ENCODE measurements at places on chromosomes 1 and 21.

GRCh38 chr1:64483731-64484414 lies 13.9 kb downstream of the CACHD1 start:
- no peak for DNase-seq

- DNase-seq, result no peak
Observed at GRCh38 chr21:44484498-44485253, 29.4 kb downstream of the LRRC3 start.

DNA sequence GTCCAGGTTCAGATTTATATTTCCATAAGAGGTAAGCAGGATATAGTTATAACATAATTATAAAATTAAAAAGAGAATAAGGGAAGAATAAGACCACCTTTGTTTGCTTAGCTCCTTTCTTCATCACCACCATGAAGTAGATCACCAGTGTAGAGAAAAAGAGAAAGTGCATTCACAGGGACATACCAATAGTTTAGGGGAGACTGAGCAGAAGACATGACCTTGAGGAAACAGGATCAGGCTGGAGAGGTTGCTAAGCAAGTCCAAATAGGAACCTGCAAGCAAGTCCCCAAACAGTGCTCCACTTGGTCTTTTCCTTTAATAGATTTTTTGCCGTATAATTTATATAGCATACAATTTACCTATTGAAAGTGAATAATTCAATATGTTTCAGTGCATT lies 63.0 kb downstream of the KCNT2 start:
- no peak for DNase-seq

GRCh38 chr1:43925846-43926245 lies 7.8 kb upstream of the ARTN start:
- no peak for DNase-seq

DNA sequence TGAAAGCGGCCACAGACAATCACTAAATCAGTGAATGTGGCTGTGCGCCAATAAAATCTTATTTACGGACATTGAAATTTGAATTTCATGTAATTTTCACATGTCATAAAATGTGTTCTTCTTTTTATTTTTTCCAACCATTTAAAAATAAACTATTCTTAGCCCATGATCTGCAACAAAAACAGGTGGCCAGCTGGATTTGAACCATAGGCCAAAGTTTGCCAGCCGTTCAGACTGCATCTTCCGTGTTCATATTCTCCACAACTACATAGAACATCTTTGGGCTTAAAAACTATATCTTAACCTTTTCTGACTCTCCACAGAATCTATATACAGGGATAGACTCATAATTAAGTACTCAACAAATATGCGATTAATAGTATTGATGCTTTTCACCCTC lies 81.2 kb upstream of the RALGPS2 start:
- no peak for DNase-seq

GRCh38 chr1:51559064-51559500 lies 40.0 kb upstream of the EPS15 start:
- DNase-seq, result no peak

DNA sequence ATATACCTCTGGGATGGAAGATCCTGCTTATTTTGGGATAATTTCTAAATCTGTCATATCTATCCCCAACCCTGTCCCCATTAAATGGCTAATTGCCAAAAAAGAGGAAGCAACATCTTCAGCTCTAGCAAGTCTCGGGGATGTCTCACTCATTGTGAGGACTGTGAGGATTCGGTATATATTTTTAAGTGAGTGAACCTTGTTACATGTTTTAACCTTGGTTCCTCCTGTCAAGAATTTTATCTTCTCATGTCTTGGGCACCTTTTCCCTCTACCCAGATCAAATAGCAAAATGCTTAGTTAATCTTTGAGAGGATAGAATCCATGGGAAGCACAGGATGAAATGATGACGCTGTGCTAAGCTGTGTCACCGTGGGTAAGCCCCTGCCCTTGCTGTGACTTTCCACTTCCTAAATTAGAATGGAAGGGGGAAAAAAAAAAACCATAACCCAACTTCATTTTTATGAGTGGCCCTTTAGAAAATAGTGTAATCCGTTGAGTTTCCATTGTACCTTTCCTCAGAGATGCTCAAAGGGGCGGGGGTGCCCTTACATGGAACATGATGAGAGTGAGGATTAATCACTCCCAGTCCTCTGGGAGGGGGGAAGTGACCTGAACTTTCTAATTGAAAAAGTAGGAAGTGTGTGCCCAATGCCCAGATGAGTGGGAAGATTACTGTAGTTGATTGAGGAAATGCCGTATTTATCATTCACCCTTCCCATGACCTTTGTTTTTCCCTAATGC lies 7.6 kb downstream of the ATP1A1 start:
- no peak for DNase-seq

- DNase-seq, result no peak
Observed at GRCh38 chr21:33128538-33128937, 58.6 kb downstream of the OLIG1 start.

DNA sequence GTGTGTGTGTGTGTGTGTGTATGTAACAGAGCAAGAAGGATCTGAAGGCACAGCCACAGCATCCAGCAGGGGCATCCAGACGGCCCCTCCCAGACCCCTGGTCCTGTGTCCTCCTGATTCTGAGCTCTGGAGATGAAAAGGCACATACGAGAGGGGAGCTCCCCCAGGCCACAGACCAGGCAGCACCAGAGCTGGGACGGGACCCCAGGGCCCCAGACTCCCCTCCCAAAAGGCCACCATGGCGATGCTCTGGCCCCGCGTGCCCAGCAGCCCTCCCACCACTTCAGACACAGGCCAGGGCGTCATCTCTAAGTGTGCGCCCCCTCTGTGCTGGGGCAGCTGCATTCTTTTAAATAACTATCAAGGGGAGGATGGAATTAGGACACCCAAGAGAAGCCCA lies 245.8 kb downstream of the MATN1 start:
- DNase-seq, result no peak

GRCh38 chr1:235841938-235842545 lies 24.7 kb downstream of the LYST start:
- DNase-seq, result no peak

GRCh38 chr1:151311011-151311410 lies 16.2 kb downstream of the PI4KB start:
- DNase-seq, result no peak

- DNase-seq, result no peak
Observed at GRCh38 chr1:10309243-10310011, 89.4 kb upstream of the PGD start.

- no peak for DNase-seq
Observed at GRCh38 chr1:224707843-224708725, 92.0 kb downstream of the CNIH3 start.
